ENCODE measurements at places on chromosomes 12 and 14. TPM values are rescaled to one million over a fixed set of nuclear protein-coding genes. Genes with fewer than 3 reads are reported as not detected.

Gene IAPP
- not detected for total RNA-seq

Gene EXOC5
- total RNA-seq, result 69.6 TPM

Gene HSPB8
- not detected for total RNA-seq

Gene PIANP
- not detected for total RNA-seq

Gene TRIM9
- 0.63 TPM for total RNA-seq

GRCh38 chr14:95871531-95871930 is 5.1 kb upstream of the TUNAR start:
- no peak for DNase-seq

DNA sequence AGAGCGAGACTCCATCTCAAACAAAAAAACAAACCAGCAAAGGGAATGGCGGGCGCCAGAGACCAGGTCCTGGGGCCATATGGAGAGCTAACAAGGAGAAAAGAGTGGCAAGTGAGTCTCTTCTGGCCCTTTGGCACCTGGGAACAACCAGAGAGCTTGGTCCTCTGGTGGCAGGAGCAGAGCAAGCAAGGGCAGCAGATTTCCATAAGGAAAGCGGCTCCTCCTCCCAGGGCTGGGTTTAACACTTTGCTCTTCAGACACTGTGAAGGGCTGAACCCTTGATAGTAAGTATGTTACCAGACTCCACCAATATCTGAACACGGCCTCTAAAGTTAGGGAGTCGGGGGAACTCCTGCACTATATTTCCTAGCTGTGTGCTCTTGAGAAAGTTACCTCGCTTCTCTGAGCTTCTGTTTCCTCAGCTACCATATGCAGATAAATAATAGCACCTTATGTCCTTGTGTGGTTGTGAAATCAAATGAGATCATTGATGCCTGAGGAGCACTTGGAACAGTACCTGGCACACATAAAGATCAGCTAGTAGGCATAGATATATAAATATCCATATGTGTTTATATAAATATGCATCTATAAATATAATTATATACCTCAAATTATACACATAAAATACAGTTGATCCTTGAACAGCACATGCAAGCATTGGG is 33.4 kb upstream of the PLEKHG6 start:
- DNase-seq, result no peak
